ENCODE measurements at places on chromosomes 6 and 20. TPM values are rescaled to one million over a fixed set of nuclear protein-coding genes. Genes with fewer than 3 reads are reported as not detected.

Gene MICB
- total RNA-seq = 4.1 TPM

Gene FAM184A
- 3.0 TPM for total RNA-seq

Gene SLC22A2
- not detected for total RNA-seq

Gene VWA7
- total RNA-seq = 22.1 TPM

Gene PHF1
- 110 TPM for total RNA-seq

Gene PCSK2
- 1.4 TPM for total RNA-seq

Gene PSMB8
- 62.6 TPM for total RNA-seq

Gene SLC17A2
- total RNA-seq = not detected

Gene RRAGD
- 2.9 TPM for total RNA-seq

Gene ZNF322
- total RNA-seq = 2.8 TPM

Gene EYS
- total RNA-seq = not detected

Gene ADGB
- 1.1 TPM for total RNA-seq

DNA sequence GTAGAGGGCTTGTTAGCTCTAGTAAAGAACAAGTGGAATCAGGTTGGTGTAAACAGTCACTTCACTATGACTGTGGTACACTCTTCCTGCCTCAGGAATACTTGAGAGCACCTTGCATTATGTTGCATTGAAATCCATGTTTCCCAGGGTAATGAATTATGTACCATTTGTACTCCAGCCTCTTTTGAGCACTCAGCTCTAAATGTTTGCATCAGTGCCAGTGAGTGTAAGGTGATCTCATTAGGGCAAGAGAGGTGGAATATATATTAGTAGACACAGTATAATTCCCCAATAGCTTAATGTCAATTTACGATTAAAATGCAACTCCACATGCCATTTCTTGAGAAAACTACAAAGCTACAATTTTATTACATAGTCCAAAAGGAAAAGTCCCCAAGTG, 319.6 kb upstream of the POU3F2 start:
- no peaks in the 10 kb centered on the region for H3K4me1 ChIP-seq
- H3K27ac ChIP-seq = no peak overlapping the region
- H3K4me3 ChIP-seq = no peak overlapping the region
- H3K36me3 ChIP-seq = no peaks in the 10 kb centered on the region
- no peaks in the 10 kb centered on the region for H3K27me3 ChIP-seq
- no peak for DNase-seq

- H3K27ac ChIP-seq = peak overlapping the region; percentile 95
- H3K4me3 ChIP-seq = peak overlapping the region; percentile 72
- H3K27me3 ChIP-seq = no peaks in the 10 kb centered on the region
- H3K4me1 ChIP-seq = peaks cover 13% of the 10 kb centered on the region
- H3K36me3 ChIP-seq = no peaks in the 10 kb centered on the region
Observed at GRCh38 chr6:45378334-45378926, 696 bp upstream of the SUPT3H start.

- no peak overlapping the region for H3K4me3 ChIP-seq
- DNase-seq = peak; percentile 46
- H3K4me1 ChIP-seq = peaks cover 35% of the 10 kb centered on the region
- no peaks in the 10 kb centered on the region for H3K36me3 ChIP-seq
- H3K27ac ChIP-seq = peak overlapping the region; percentile 55
Observed at GRCh38 chr6:156955494-156956183, 178.5 kb downstream of the ARID1B start.

DNA sequence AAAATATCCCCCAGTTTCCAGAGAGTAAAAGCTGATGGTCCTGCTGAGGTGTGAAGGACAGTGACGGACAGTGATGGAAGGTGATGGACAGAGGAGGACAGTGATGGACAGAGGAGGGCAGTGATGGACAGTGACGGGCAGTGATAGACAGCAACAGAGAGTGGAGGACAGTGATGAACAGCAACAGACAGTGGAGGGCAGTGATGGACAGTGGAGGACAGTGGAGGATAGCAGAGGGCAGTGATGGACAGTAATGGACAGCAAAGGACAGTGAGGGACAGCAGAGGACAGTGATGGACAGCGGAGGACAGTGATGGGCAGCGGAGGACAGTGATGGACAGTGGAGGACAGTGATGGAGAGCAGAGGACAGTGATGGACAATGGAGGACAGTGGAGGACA, 2.7 kb upstream of the NKAIN4 start:
- no peak overlapping the region for H3K27ac ChIP-seq
- H3K4me3 ChIP-seq = no peak overlapping the region
- peaks cover 16% of the 10 kb centered on the region for H3K4me1 ChIP-seq
- DNase-seq = no peak
- H3K27me3 ChIP-seq = peaks cover 61% of the 10 kb centered on the region

GRCh38 chr20:17610566-17611289, 40.9 kb downstream of the DSTN start:
- no peak overlapping the region for H3K4me3 ChIP-seq
- peak overlapping the region; percentile 86 for H3K27ac ChIP-seq

GRCh38 chr6:167233490-167233889, 57.6 kb upstream of the UNC93A start:
- DNase-seq = no peak
- H3K36me3 ChIP-seq = no peaks in the 10 kb centered on the region
- H3K27ac ChIP-seq = no peak overlapping the region

DNA sequence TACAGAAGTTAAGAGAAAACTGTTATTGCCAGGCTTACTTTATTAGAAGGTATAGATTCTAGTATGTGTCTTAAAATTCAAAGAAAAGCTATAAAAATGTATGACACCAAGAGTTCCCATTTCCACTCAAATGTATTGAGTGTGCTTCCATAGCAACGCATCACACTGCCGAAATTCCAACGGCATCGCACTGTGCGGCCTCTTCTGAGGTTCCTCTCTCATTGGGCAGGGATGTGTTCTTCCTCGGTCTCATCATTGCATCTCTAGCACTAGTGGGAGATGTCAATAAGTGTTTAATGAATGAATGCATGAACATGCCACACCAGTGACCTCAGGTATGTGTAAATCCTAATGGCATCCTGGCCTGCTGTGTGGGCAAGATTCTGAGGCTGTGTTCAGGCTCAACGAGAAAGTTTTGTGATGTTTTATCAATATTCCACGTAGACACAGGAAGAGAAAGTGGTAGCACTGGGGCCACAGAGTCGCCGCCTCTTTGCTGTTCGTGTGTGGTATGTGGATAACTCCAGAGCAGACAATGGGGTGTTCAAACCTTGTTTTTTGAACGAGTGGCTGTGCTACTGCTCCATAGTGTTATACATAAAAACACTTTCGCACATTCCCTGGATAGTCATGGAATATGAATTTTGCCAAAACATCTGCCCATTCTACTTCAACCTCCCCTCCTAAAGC, 171.6 kb downstream of the ADGB start:
- H3K27me3 ChIP-seq = no peaks in the 10 kb centered on the region
- no peaks in the 10 kb centered on the region for H3K36me3 ChIP-seq
- no peaks in the 10 kb centered on the region for H3K4me1 ChIP-seq
- no peak for DNase-seq
- H3K27ac ChIP-seq = no peak overlapping the region

GRCh38 chr6:142728364-142728763, 216.6 kb downstream of the HIVEP2 start:
- no peaks in the 10 kb centered on the region for H3K36me3 ChIP-seq
- DNase-seq = peak; percentile 11
- H3K4me1 ChIP-seq = no peaks in the 10 kb centered on the region
- H3K27me3 ChIP-seq = no peaks in the 10 kb centered on the region
- no peak overlapping the region for H3K4me3 ChIP-seq

- H3K36me3 ChIP-seq = no peaks in the 10 kb centered on the region
- DNase-seq = no peak
- H3K4me1 ChIP-seq = no peaks in the 10 kb centered on the region
- H3K4me3 ChIP-seq = no peak overlapping the region
- no peak overlapping the region for H3K27ac ChIP-seq
- H3K27me3 ChIP-seq = no peaks in the 10 kb centered on the region
Observed at GRCh38 chr20:47445291-47445690, 56.4 kb upstream of the NCOA3 start.

GRCh38 chr6:121691126-121691551, 255.7 kb downstream of the GJA1 start:
- no peak overlapping the region for H3K27ac ChIP-seq
- no peak for DNase-seq
- no peaks in the 10 kb centered on the region for H3K4me1 ChIP-seq
- H3K4me3 ChIP-seq = no peak overlapping the region
- no peaks in the 10 kb centered on the region for H3K36me3 ChIP-seq

- no peaks in the 10 kb centered on the region for H3K27me3 ChIP-seq
- no peak overlapping the region for H3K27ac ChIP-seq
- no peak for DNase-seq
- H3K4me3 ChIP-seq = no peak overlapping the region
Observed at GRCh38 chr6:151229401-151230276, 10.1 kb upstream of the AKAP12 start.

GRCh38 chr6:141677598-141678211, 455.0 kb upstream of the GJE1 start:
- no peaks in the 10 kb centered on the region for H3K4me1 ChIP-seq
- DNase-seq = no peak
- H3K4me3 ChIP-seq = no peak overlapping the region
- no peaks in the 10 kb centered on the region for H3K27me3 ChIP-seq
- H3K36me3 ChIP-seq = no peaks in the 10 kb centered on the region

- H3K4me1 ChIP-seq = no peaks in the 10 kb centered on the region
- peak; percentile 55 for DNase-seq
- H3K27ac ChIP-seq = peak within 1 kb of the TSS; percentile 73
- peaks cover 6% of the 10 kb centered on the region for H3K27me3 ChIP-seq
- no peaks in the 10 kb centered on the region for H3K36me3 ChIP-seq
Observed at GRCh38 chr6:142301651-142302391, at the start of gene ADGRG6. Gene ADGRG6 (plus strand): TSS chr6:142302007. CDS start chr6:142302330, 323 bp downstream.

DNA sequence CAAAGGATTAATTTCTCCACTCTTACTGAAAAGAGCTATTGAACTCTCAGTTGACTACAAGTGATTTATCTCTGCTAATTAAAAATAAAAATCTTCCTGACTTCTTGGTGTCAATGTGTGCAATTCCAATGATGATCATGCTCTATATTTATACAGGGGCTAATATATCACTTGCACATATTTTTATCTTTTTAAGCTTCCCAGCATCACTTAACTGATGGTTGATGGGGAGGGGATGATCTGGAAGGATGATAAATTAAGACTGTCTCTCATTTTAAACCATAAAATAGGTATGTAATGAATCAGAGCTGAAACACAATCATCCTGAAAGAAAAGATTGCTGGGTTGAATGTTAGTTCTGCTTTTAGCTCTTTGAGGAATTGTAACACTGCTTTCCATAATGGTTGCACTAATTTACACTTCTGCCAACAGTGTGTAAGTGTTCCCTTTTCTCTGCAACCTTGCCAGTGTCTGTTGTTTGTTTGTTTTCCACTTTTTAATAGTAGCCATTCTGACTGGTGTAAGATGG, 169.6 kb upstream of the ECI2 start:
- H3K36me3 ChIP-seq = no peaks in the 10 kb centered on the region
- H3K4me3 ChIP-seq = no peak overlapping the region
- no peak for DNase-seq
- no peaks in the 10 kb centered on the region for H3K4me1 ChIP-seq
- H3K27me3 ChIP-seq = no peaks in the 10 kb centered on the region

DNA sequence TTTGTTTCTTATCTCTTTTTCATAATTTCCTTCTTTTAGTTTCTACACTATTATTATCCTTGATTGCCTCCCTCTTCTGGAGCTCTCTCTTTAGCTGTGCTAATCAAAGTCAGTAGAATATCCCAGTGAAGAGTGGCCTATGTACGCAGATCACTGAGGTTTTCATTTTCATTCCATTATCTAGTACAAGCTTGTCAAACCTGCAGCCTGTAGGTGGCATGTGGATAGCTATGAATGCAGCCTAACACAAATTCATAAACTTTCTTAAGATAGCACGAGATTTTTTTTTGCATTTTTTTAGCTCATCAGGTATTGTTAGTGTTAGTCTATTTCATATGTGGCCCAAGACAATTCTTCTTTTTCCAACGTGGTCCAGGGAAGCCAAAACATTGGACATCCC, 825.7 kb upstream of the MAP3K7 start:
- H3K36me3 ChIP-seq = no peaks in the 10 kb centered on the region
- no peak overlapping the region for H3K4me3 ChIP-seq
- DNase-seq = no peak
- H3K4me1 ChIP-seq = no peaks in the 10 kb centered on the region
- no peak overlapping the region for H3K27ac ChIP-seq

- no peaks in the 10 kb centered on the region for H3K4me1 ChIP-seq
- DNase-seq = no peak
- H3K27me3 ChIP-seq = no peaks in the 10 kb centered on the region
- H3K4me3 ChIP-seq = no peak overlapping the region
Observed at GRCh38 chr6:68993911-68994310, 358.8 kb downstream of the ADGRB3 start.

Measured in transverse colon (tissue), 4 donors.